ENCODE measurements at places on chromosomes 6 and 20.

- no peak for DNase-seq
Observed at GRCh38 chr6:78400076-78400475, 467.3 kb upstream of the IRAK1BP1 start.

DNA sequence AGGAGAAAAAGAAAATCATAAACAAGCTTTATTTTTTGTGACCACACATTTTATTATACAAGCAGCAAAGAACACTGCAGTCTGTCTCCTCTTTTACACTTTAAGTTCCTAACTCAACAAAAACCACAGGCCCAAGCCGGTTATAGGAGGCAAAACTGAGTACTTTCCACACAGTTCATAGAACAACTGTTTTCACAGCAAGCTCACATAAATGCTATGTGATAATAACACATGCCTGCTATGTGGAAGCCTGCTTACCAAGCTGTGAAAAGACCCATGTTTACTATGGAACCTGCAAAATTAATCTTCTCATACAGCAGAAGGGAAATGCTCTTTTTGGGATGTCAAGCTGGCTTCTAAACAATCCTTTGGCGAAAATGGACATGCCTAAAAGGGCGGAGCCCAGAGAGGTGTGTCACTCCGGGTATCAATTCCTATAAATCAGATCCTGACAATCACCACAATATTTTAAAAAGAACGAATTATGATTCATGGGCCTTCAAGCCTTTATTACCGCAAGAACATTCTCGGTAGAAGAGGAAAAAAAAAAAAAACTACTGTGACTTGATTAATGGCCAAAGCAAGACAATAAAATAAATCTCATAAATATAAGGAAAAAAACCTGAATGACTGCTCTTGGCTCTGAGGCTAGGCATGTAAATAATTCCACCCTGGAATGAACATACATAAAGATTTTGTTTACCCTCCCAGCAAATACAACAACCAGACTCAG lies 2.6 kb downstream of the TRERF1 start:
- DNase-seq = no peak

DNA sequence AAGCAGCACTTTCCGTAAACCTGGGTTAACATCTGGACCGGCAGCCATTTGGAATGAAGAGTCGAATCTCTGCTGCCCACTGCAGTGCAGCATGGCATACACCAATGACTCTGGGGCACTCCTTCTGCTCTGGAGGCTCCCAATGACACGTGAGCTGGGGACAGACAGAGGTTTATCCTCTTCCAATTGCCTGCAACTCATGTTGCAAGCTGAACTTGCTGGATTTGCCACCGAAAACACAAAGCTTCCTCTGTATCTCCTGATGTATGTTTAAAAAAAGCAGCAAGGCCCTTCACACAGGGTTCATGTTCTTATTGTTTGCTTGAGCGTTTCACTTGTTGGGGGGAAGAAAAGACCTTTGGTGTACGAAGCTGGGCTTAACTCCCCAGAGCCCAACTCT lies 10.8 kb downstream of the NCOA5 start:
- DNase-seq = no peak

GRCh38 chr6:69974193-69974592 lies 107.8 kb downstream of the COL19A1 start:
- no peak for DNase-seq

DNA sequence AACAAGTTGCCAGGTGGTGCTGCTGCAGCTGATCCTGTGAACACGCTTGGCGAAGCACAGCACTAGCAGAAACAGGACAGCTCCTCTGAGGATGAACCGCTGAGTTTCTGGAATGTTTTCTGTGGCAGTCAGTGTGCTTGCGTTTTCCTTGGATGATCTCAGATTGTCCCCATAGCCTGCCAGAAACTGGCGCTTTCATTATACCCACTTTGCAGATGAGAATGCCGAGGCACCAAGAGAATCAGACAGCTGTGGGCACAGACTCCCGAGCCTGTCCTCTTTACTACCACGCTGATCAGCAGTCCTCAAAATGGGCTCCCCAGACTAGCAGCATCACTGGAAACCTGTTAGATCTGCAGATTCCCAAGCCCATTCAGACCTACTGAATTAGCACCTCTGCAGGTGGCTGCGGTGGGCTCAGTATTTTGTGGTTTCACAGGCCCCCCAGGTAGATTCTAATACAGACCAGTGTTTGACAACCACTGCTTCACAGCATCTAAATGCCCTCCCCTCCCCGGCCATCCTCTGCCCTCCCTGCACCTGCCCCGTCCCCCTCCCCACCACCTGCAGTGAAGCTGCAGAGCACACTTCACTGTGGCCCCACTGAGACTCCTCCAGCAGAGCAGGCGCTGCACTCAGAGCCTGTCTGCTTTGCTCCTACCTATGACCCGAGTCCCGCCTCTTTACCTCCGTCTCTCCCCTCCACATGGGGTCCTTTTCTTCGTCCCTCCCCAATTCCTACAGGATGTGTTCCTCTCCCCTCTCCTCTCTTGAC lies 29.6 kb downstream of the SPATA2 start:
- no peak for DNase-seq

DNA sequence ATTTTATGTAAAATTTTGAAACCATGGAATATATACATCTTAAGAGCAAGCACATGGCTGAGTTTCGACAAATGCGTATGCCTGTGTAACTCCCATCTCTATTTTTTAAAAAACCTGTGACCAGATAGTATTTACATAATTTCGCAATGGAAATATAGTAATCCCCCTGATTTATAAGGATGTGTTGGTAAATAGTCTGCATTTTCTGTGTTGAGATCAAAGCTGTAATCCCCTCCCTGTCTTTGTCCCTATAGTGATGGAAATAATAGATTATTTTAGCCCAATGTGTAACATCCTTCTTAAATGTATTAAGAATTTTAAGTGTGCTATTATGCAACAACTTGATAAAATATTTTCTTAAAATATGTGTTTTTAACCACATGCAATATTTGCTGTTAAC lies 267.3 kb downstream of the CDKAL1 start:
- DNase-seq = no peak

- DNase-seq = no peak
Observed at GRCh38 chr6:168638468-168639271, 197.7 kb downstream of the SMOC2 start.

GRCh38 chr20:56004007-56004406 lies 1.3 kb downstream of the CBLN4 start:
- DNase-seq = no peak

GRCh38 chr6:10800810-10801209 lies 37.5 kb downstream of the MAK start:
- DNase-seq = no peak

DNA sequence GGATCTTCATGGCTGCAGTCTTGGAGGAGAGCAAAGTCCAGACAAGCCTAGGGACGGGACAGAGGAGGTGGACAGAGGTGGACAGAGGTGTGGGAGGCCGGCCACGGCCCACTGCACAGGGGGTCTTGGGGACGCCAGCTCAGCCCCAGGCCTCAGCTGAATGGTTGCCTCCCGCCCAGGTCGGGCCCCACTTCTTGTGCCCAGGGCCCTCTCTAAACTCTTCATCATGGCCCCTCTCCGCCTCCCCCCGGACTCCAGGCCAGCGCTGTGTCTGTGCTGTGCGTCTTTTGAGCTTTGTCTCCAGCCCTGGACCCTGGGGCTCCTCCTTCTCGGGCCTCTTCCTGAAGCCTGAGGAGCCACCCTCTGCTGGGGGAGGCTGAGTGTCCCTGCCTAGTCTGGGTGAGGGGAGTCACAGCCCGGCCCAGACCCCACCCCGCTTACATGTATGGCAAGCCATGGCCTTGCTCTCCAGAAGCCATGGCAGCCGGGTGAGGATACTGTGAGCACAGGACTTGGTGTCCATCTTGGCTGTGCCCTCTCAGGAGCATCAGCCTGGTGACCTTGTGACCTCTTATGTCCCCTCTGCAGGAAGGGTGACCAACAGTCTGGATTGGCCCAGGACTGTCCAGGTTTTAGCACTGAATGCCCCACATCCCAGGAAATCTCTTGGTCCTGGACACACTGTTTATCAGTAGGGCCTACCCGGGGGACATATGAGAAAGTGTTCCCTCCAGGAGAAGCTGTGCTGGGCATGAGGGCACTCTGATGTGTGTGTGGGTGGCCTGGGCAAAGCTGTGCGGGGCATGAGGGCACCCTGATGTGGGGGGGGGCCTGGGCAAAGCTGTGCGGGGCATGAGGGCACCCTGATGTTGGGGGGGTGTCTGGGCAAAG lies 9.4 kb upstream of the NPBWR2 start:
- DNase-seq = no peak

DNA sequence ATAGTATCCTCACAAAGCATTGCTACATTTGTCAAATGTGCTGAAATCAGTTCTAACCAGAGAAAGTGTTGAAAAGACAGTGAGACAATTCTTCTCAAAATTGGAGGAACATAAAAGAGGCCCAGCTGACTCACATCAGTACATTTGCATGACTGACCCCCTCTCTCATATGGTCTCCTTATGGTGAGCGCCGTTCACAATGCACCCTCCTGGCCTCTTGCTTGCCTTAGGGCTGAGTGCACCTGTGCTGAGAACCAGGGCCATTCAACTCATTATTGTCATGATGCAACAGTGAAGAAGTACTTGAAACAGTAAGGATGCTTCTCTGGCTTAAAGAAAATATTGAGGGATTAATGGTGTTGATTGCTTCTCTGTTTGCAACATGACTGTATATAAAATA lies 375.2 kb upstream of the AGPAT4 start:
- DNase-seq = no peak

GRCh38 chr6:34891296-34891695 lies 2.2 kb downstream of the ANKS1A start:
- no peak for DNase-seq

GRCh38 chr20:32189691-32190615 lies 17.6 kb downstream of the PLAGL2 start:
- DNase-seq = no peak

- DNase-seq = no peak
Observed at GRCh38 chr6:7886132-7886531, 24.5 kb downstream of the TXNDC5 start.

DNA sequence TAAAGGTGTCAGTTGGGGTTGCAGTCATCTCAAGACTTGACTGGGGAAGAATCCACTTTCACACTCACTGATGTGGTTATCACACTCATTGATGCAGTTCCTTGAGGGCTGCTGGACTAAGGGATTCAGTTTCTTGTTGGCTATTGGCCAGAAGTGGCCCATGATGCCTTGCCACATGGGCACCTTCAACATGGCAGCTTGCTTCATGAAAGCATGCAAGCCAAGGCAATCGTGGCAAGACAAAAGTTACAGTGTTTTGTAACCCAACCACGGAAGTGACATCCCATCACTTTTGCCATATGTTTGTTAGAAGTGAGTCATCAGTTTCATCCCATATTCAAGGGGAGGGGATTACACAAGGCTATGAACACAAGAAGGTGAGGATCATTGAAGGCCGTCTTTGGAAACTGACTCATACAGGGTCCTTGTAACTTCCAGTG lies 3.8 kb upstream of the RANBP9 start:
- no peak for DNase-seq

GRCh38 chr20:16147916-16148315 lies 425.3 kb downstream of the KIF16B start:
- no peak for DNase-seq

- DNase-seq = no peak
Observed at GRCh38 chr6:80480421-80481157, 374.1 kb downstream of the BCKDHB start.

DNA sequence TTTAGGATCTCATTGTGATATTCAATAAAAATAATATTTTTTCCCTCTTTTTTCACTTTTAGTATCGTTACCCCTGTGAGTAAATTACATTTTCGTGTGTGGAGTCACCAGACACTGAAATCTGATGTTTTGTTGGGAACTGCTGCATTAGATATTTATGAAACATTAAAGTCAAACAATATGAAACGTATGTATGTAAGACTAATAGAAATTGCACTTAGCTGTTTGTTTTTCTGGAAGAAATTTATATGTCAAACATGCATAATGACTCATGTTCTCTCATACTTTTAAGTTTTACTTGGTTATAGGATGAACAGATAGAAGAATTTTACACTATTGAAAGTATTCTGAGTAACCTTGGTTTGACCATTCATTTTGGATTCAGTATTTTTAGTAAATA lies 49.4 kb downstream of the ITCH start:
- no peak for DNase-seq

GRCh38 chr6:168448243-168448855 lies 7.4 kb downstream of the SMOC2 start:
- DNase-seq = no peak

- DNase-seq = no peak
Observed at GRCh38 chr20:20992686-20993360, 113.3 kb downstream of the LINC00237 start.

GRCh38 chr6:6661684-6662083 lies 73.2 kb downstream of the LY86 start:
- no peak for DNase-seq

- no peak for DNase-seq
Observed at GRCh38 chr6:48990739-48991138, 472.3 kb downstream of the MMUT start.

GRCh38 chr20:10508060-10508459 lies 73.0 kb downstream of the SLX4IP start:
- peak; percentile 88 for DNase-seq

DNA sequence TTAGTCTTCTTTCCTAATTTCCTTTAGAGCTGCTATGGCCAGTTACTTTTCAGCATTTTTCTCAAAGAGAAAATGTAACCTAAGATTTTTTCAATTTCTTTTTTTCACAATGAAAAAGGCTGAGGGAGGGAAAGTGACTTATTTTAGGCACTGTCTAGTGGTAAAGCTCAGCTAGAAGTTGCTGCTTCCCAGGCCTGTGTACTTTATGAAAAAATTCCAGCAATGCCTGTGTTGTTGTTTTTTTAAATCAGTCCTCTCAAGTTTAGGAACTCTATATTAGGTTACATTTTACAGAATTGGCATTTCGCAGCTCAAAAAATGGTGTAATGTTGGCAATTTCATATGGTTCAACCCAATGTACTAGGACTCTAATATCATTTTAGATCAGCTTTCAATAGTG lies 269.6 kb downstream of the ARID1B start:
- DNase-seq = no peak

- DNase-seq = peak; percentile 81
Observed at GRCh38 chr6:6788394-6789032, 200.0 kb downstream of the LY86 start.

DNA sequence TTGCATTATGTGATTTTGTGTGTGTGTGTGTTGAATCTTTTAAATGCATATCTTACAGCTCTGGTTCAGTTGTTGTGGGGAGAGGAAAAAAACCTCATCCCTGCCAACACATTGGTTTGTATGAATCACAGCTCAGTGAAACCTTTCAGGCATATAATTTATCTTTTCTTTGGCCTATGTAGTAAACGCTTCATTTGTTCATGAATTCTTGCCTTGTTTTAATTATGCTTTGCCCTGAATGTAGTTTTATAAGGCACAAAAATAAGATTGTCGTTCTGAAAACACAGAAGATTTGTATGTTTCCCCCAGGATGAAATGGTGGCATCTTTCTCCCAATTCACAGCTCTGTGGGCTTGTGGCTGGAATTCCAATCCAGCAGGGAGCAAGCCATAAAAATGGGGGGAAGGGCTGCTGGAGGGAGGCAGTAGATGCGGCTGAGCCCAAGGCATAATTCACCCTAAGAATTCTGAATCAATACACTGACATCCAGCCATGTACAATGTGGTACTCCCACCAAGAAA lies 45.1 kb downstream of the BCAS1 start:
- no peak for DNase-seq

Measured in LNCaP clone FGC (cell line).